ENCODE measurements at places on chromosomes 13 and 19. TPM values are rescaled to one million over a fixed set of nuclear protein-coding genes. Genes with fewer than 3 reads are reported as not detected.

DNA sequence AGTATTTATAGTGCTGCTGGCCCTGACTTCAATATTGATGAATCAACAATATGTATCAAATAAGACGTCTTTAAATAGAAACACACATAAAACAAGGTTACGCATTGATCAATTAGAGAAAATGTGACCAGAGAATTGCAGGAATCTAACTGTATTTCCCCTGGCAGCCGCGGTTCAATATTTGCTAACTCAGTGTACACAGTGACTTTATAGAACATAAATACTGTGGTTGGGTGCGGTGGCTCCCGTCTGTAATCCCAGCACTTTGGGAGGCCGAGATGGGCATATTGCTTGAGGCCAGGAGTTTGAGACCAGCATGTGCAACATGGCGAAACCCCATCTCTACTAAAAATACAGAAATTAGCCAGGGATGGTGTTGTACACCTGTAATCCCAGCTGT lies 22.8 kb upstream of the UPF3A start:
- DNase-seq, result no peak

- DNase-seq, result no peak
Measured at GRCh38 chr19:4571305-4571917, 11.9 kb upstream of the SEMA6B start.

DNA sequence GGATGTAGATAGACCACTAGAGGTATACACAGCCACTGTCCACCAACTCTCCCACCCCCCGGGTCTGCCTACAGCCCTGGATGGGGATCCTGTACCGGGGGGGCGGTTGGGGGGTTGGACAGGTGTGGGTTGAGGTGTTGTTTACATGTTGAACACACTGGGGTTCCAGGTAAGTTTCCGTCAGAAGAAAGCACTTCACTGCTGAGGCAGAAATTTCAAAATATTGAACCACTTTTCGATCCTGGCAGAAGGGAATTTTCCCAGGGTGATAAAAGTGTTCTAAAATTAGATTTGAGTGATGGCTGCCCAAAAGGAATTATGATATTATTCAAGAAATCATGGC lies 6.6 kb upstream of the CEACAM16 start:
- DNase-seq, result no peak

Gene PALM
- polyA plus RNA-seq, result 54.6 TPM

- DNase-seq, result no peak
Measured at GRCh38 chr13:74026753-74027152, 107.5 kb downstream of the KLF12 start.

GRCh38 chr13:50800091-50800739 lies 43.3 kb downstream of the DLEU7 start:
- no peak for DNase-seq

Data from left lung (tissue), 14 donors.